Midbrain (tissue), 1 donor: ENCODE measurements at places on chromosomes 1 and 21.

- DNase-seq, result no peak
These were observed 283.8 kb upstream of the DAB1 start for GRCh38 chr1:57707631-57708030.

DNA sequence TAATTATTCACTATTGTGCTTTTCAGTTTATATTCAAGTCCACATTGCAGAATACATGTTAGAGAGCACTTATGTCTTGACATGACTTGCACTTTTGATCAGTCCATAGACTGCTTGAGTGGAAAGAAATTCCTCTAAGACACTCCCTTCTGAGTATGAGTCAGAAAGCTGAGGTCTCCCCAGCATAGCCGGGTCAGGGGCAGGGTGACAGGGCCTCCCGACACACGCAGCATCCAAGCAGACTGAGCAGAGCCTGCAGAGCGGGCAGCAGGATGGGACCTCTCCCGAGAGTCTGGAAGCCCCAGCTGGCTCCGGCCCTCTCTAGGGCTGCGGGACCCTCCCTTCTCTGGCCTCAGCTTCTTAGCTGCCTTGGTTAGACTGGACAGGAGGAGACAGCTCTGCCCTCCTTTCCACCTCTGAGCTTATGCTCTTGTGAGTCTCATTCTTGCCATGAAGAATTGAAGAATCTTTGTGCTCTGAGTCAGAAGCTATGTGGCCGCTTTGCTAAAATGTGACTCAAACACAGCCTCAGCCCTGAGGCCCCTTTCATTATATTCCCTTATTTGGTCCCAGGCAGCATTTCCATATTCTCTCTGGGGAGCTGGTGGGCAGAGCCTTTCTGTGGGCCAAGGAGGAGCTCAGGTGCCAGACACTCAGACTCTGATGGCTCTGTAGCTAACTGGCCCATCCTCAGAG lies 11.2 kb upstream of the CAPN2 start:
- DNase-seq, result no peak

GRCh38 chr1:174344162-174344561 lies 103.6 kb upstream of the GPR52 start:
- no peak for DNase-seq

- no peak for DNase-seq
These were observed 39.9 kb downstream of the SERBP1 start for GRCh38 chr1:67390041-67390887.

DNA sequence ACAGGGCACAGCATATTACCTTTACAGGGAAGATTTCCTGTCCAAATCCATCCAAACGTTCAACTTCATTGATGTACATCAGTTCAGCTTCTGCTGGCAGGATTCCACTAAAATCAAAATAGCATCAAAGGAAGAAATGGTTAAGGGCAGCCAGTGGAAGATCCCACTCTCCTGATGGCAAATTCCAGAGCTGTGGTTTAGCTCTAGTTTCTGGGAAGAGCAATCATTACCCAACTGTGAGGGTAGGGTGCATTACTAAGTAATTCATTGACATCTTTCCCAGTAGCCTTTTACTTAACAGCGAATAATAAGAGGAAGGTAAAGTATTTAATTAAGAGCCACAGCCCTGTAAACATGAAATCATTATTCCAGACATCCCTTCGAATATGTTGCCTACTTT lies 120.7 kb downstream of the SMYD2 start:
- no peak for DNase-seq

DNA sequence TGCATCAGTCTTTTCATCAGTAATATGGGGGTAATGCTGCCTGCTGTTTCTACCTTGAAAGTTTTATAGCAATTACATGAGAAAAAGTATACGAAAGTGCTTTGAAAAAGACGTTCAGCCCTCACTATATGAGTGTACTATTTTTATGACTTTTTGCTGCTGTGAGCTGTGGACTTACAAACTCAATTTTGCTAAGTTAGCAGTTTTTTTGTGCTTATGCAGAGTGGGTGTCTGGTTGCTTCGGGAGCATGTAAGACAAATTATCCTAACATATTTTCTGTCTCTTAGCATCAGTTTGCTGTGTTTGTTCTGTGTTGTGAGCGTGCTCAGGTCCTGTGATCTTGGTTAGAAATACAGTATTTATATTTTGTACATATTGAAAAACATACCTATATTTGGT lies 109.7 kb downstream of the CACNA1E start:
- no peak for DNase-seq

DNA sequence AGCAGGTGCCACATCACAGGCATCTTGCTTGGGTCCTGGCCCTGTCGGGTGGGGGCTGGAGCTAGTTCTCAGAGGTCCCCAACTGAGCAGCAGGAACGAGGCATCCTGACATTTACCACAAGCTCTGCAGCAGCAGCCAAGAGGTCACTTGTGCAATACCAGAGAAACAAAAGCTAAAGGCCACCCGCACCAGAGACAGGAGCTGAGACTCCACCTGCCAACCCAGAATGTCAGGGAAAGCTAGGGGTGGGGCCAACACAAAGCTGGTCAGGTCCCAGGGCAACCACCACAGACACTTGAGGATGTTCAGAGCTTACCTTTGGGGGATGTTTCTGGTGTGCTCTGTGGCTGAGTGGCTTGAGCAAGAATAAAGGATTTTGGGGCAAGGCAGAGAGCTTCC lies 13.6 kb upstream of the SYT6 start:
- no peak for DNase-seq

GRCh38 chr1:201260648-201261311 lies 22.5 kb upstream of the PKP1 start:
- no peak for DNase-seq

DNA sequence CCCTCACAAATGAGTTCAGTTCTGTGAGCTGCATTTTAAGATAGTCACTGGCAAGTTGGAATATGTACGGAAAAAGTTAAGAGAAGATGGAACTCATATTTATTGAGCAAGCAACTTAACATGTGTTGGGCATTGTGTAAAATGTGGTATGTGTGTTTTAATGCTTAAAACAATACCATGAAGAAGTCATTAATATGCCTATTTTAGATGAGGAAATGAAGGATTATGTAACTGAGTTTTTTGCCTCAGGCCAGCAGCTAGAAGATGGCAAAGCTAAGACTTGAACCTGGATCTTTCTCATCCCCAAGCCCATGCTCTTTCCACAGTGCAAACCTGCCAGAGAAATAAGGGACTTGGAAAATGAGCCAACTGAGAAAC lies 48.9 kb downstream of the SPATA46 start:
- DNase-seq, result no peak

GRCh38 chr1:54359393-54360162 lies 46.6 kb downstream of the SSBP3 start:
- DNase-seq, result no peak

DNA sequence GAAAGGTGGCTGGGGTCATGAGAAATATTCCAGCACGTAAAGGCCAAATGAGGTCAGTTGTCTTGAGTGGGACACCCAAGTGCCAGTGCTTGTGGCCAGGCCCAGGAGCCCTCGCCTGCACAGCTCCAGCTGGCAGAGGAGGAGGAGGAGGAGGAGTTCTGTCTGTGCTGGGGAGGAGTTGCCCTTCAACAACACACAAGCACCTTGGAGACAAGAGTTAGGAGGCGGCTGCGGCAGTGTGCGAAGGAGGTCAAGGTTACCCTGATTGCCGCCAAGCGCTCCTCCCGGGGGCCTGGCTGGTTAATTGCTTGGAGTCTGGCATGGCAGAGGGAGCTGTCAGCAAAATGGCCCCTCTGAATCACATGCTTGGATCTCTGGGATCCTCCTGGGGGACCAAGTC lies 45.1 kb downstream of the GRIK3 start:
- peak; percentile 30 for DNase-seq
